ENCODE measurements at places on chromosomes 4 and X.

GRCh38 chr4:159003420-159004253 lies 99.2 kb upstream of the RAPGEF2 start:
- no peak for DNase-seq

DNA sequence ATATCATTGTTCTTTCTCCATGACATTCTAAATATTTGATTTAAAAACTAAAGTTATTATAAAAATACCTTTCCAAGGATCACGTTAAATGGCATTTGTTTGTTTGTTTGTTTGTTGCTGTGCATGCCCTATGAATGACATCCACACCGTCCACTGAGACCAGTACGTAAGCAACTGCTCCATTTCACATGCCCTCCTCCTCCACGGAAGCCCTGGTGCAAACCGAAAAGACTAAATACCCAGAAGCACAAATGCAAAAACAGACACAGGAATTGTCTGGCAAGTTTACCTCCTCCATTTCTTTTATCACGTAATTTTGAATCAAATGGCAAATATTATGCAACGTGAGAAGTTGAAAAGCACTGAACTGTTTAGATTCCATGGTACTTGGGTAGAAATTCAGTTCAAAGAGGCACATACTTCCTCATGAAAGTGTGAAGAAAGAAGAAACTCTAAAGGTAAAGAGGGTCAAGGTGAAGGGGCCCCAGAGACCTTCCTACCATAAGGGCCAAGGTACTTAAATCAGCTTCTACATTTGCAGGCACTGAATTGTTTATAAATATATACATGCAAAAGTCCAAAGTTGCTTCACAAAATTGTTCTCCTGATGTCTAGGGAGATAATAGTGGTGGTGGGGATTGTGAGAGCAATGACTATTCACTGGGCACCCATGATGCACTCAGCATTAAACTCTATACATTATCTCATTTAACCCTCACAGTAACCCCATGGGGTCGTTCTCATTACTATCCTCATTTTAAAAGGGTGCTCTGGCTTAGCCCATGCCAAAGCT lies 23.4 kb downstream of the IRF2 start:
- no peak for DNase-seq

- DNase-seq, result peak; percentile 7
Measured at GRCh38 chrX:47831788-47832187, 4.9 kb upstream of the ZNF81 start.

- DNase-seq, result no peak
Measured at GRCh38 chr4:102764901-102765300, 4.1 kb upstream of the MANBA start.

GRCh38 chr4:184386271-184386781 lies 88.0 kb downstream of the IRF2 start:
- DNase-seq, result no peak

- no peak for DNase-seq
Measured at GRCh38 chrX:103183912-103184311, 31.0 kb upstream of the BEX4 start.

GRCh38 chr4:114494246-114494803 lies 104.3 kb upstream of the UGT8 start:
- no peak for DNase-seq

DNA sequence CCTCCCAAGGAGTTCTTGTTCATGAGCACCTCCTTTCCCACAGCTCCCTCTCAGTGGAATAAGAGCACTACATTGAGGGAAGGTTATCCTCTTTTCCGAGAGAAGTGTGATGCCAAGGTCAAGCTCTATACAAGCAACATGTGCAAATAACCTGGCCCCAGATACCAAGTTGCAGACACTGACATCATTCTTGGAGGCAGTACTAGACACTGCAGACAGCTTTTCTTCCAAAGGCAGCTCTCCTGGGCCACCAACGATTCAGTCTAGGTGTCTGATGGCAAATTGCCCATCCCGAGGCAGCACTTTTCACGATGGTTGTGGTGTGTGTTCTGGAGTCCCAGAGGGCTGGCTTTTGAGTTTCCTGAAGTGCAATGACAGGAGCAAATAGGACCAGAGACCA lies 384.9 kb downstream of the TLL1 start:
- no peak for DNase-seq

DNA sequence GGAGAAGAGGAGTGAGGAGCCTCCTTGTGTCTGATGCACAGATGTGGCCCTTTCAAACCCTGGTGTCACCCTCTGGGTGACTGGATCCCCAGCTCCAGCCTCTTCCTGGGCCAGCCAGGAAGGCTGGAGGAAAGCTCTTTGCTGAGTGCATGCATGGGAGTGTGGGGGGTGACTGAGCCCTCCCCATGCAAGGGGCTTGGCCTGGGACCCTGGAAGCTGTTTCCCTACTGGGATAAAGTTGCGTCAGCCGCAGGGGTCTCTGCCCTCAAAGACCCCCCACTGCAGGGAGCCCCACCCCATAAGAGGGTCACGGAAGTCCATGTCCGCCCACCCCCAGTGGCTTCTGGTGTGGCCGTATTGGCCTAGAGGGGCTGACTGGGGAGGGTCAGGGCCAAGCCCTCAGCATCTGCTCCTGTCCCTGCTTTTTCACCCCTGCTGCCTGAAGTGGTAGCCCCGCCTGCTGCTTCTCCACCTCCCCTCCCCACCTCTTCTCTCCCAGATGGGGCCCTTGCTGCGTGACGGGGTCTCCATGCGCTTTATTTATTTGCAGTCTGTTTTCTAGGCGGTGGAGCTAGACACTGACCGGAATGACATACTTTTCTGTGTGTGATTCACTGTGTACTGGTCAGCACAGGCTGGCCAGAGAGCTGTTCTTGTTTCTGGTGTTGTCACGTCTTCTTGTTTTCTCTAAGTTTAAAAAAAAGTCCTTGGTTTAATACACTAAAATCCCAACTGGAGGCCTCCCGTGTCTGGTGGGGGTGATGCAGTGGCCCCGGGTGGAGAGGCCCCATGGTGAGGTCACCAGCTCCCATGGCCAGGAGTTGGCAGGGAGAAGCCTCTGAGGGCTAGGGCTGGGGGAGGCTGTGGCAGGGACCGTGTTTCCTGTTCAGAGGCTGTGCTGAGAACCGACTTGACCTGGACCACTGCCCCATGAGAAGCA lies 3.6 kb downstream of the SMIM10L2A start:
- DNase-seq, result no peak

GRCh38 chr4:147969573-147970385 lies 237.9 kb downstream of the ARHGAP10 start:
- DNase-seq, result no peak

DNA sequence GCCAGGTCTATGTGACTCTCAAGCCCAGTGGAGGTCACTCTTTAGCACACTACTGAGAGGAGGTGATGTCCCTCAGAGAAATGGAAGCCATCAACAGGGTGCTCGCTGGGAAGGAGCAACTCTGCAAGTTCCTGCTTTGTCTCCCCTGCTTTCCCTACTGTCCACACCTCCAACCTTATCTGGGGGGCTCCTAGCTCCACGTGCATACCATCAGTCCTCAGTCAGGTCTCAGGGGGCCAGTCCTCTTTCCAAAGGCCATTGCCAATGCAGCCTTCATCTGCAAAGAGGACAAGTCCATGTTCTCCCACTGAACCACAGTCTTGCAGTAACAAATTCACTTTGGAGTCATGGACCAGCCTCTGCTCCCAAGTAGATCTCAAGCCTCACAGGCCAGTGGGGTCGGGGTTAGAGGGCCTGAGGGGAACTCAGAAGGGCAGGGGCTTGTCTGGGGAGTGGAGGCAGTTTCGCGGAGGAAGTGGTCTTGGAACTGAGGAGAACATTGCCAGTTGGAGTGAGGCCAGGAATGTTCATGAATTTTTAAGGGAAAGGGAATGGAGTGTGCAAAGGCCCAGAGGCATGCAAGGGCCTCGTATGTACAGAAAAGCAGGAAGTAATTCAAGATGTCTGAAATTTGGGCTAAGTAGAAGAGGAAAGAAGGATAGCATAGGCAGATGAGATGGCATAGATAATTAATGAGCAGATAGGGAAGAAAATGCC lies 8.9 kb downstream of the RTL5 start:
- DNase-seq, result no peak

GRCh38 chr4:722169-722725 lies 16.6 kb downstream of the PCGF3 start:
- no peak for DNase-seq

DNA sequence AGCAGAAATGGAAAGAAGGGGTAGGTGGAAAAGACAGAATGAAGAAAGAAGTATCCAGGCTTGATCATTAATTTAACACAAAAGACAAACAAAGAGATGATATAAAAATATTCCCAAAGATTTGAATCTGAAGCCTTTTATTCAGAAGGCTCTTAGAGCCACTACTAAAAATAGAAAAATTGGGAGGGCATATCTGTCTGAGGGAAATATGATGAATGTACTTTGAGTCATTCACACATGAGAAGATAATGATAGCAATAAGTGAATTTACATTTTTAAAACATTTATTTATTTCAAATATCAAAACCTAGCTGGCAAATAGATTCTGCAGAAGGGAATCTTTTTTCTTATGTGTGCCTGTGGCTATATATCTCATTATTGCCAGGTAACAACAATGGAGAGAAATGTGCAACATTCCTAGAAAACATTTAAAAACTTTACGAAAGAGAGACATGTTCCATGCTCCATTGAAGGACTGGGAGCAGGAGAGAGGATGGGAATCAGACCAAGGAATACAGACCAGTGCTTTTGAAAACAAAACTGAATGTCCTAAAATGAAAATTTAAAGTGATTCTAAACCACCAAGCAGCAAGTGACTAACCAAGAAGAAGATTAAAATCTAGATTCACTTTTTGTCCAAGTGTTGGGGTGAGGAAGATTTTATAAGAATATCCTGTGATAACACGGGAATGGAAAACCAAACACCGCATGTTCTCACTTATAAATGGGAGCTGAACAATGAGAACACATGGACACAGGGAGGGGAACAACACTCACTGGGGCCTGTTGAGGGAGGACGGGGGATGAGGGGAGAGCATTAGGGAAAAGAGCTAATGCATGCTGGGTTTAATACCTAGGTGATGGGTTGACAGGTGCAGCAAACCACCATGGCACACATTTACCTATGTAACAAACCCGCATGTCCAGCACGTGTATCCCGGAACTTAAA lies 41.2 kb downstream of the ANXA5 start:
- no peak for DNase-seq

- no peak for DNase-seq
Measured at GRCh38 chr4:175906384-175906783, 94.3 kb upstream of the GPM6A start.

DNA sequence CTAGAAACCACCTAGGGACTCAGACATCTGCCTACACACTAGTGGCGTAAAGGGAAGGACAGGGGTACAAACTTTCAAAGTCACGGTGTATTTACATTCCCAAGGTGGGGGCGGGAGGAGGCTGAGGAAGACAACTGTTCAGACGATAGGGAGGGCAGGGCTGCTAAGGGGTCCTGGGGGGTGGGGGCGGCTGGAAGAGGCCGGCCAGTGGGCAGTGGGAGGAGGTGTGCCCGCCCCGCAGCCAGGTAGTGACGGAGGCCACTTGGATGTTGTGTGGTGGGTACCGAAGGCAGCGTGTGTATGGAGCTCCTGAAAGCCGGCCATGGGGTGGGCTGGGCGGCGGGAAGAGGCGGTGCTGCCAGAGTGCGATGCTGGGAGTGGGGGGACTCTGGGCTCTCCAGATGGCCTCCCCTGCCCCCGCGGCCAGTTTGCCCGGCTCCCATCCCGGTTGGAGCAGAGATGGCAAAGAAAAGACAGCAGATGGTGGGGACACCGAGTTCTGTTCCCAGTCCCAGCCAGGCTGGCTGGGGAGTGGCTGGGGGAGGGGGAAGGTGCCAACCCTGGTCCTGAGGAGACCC lies 24.2 kb downstream of the L1CAM start:
- DNase-seq, result no peak

DNA sequence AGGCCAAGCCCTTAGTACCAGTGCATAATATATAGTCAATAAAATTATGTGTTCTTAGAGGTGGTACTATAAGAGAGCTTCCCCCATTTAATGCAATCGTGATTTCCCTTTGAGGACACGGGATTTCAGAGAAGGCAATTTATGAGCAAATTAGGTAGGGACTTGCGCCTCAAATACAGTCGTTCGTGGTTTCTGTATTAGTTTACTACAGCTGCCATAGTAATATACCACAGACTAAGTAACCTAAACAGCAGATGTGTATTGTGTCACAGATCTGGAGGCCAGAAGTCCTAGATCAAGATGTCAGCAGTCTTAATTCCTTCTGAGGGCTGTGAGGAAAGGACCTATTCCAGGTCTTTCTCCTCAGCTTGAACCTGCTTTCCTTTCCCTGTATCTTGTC lies 1.5 kb upstream of the PUDP start:
- DNase-seq, result no peak

DNA sequence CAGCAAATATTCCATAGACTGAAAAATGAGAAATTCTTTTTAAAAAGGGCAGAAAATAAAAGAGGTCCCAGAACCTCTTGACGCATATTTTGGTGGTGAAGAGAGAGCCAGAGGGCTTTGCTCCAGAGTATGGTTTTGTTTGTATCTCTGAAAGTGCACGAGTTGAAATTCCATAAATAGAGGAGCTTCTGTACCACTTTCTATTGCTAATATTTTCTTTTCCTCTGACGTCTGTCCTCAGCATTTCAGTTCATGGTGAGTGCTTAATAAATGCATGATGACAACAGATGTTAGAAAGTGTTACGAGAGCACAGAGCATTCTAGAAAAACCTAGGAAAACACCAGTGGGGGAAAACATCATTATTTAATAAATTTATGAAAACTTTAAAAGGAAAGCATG lies 145.6 kb downstream of the AMELX start:
- DNase-seq, result no peak

- no peak for DNase-seq
Measured at GRCh38 chr4:71691416-71692073, 92.3 kb downstream of the GC start.

- no peak for DNase-seq
Measured at GRCh38 chr4:119035951-119036737, 99.5 kb upstream of the MYOZ2 start.

DNA sequence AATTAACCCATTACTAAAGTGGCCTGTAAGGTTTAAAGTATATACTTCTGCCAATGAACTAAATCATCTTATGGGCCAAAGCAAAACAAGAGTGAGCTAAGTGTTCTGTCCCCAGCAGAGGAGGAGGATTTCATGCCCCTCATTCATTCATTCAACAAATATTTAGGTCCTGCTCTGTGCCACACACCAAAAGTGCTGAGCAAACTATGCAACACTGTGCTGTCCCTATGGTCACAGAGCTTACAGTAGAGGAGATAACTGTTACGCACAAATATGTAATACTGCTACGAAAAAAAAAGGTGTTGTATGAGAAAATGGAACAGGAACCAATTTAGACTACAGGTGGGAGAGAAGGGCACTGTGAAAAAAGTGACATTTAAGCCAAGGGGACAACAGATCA lies 1.7 kb downstream of the SH3KBP1 start:
- no peak for DNase-seq

GRCh38 chrX:22053481-22053880 lies 21.4 kb downstream of the PHEX start:
- no peak for DNase-seq

- DNase-seq, result no peak
Measured at GRCh38 chr4:142355421-142355930, 490.6 kb downstream of the INPP4B start.

DNA sequence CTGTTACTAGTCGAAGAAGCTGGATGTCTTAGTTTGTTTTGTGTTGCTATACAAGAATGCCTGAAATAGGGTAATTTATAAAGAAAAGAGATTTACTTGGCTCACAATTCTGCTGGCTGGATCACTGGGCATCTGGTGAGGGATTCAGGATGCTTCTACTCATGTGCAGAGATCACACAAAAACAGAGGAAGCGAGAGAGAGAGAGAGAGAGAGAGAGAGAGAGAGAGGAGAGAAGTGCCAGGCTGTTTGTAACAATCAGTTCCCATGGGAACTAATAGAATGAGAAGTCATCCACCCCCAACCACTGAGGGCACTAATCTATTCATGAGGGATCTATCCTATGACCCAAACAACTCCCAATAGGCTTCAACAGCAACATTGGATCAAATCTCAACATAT lies 66.2 kb upstream of the FAM9A start:
- DNase-seq, result no peak
